ENCODE measurements at places on chromosomes 6 and 20. TPM values are rescaled to one million over a fixed set of nuclear protein-coding genes. Genes with fewer than 3 reads are reported as not detected.

- H3K4me1 ChIP-seq = no peaks in the 10 kb centered on the region
- no peaks in the 10 kb centered on the region for H3K27me3 ChIP-seq
- H3K4me3 ChIP-seq = no peak overlapping the region
Measured at GRCh38 chr6:120826253-120826652, 508.0 kb downstream of the TBC1D32 start.

DNA sequence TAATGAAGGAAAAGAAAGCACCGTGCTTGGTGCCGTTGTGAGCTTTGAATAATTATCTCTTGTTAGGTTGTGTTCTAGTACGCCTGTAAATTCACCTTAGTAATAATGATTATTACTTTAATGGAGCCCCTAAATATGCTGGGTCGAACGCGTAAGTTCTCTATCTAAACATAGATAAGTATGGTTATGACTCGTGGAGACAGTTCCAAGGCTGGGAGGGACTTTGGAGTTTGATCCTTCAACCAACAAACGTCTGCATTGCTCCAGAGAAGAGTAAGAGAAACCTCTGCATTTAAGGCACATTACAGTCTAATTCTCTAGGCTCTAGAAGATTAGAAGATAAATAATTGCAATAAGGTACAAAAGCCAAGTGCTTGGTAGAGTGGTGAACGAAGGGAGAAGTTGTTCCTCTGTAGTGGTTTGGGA lies 514 bp downstream of the ACOT13 start:
- peak overlapping the region; percentile 73 for H3K4me3 ChIP-seq
- H3K36me3 ChIP-seq = peaks cover 9% of the 10 kb centered on the region
- H3K4me1 ChIP-seq = peaks cover 51% of the 10 kb centered on the region

DNA sequence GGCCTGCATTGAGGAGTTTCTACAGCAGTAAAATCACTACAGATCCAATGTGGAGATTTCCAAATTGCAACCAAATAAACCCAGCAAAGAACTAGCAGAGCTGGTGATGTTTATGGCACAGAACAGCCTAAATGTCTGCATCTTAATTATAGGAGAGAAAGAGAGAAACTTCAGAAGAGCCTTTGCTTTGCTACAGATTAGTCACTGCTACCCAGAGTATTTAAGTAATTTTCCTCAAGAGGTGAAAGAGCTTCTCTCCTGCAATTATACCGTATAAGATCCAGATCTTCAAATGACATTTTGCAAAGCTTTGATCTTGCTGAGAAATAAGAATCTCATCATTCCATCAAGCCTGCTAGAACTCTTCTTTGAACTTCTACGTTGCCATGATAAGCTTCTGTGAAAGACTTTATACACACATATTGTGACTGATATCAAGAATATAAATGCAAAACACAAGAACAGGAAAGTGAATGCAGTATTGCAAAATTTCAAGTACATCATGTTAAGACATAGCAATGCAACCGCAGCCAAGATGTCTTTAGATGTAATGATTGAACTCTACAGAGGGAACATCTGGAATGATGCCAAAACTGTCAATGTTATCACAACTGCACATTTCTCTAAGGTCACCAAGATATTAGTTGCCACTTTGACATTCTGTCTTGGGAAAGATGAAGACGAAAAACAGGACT lies 48.0 kb downstream of the MKKS start:
- no peak overlapping the region for H3K27ac ChIP-seq
- no peaks in the 10 kb centered on the region for H3K27me3 ChIP-seq
- no peaks in the 10 kb centered on the region for H3K36me3 ChIP-seq
- no peak for DNase-seq
- peaks cover 17% of the 10 kb centered on the region for H3K4me1 ChIP-seq

GRCh38 chr6:150697515-150697914 lies 97.8 kb downstream of the PLEKHG1 start:
- H3K4me3 ChIP-seq = no peak overlapping the region
- no peaks in the 10 kb centered on the region for H3K27me3 ChIP-seq
- no peaks in the 10 kb centered on the region for H3K36me3 ChIP-seq
- no peak overlapping the region for H3K27ac ChIP-seq
- no peaks in the 10 kb centered on the region for H3K4me1 ChIP-seq

- H3K27ac ChIP-seq = no peak overlapping the region
- no peaks in the 10 kb centered on the region for H3K36me3 ChIP-seq
- no peak overlapping the region for H3K4me3 ChIP-seq
- peaks cover 27% of the 10 kb centered on the region for H3K4me1 ChIP-seq
- DNase-seq = no peak
Measured at GRCh38 chr6:29631209-29631810, 1.7 kb downstream of the GABBR1 start.

DNA sequence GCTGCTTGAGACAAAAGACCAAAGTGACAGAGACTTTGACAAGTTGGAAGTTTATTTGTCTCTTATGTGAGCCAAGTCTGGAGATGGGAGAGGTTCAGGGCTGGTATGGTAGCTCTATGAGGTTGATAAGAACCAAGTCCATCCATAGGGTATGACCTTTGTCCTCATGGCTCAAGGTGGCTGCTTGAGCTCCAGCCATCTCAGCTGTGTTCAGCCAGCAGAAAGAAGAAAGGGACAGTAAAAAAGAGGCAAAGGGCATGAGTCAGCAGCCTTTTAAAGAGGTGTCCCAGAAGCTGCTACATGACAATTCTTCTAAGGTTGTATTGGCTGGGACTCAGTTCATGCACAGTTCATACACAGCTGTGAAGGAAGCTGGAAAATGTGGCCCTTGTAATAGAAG lies 49.0 kb downstream of the CD40 start:
- peaks cover 36% of the 10 kb centered on the region for H3K27me3 ChIP-seq
- no peak overlapping the region for H3K27ac ChIP-seq
- no peaks in the 10 kb centered on the region for H3K36me3 ChIP-seq
- no peaks in the 10 kb centered on the region for H3K4me1 ChIP-seq
- no peak for DNase-seq

DNA sequence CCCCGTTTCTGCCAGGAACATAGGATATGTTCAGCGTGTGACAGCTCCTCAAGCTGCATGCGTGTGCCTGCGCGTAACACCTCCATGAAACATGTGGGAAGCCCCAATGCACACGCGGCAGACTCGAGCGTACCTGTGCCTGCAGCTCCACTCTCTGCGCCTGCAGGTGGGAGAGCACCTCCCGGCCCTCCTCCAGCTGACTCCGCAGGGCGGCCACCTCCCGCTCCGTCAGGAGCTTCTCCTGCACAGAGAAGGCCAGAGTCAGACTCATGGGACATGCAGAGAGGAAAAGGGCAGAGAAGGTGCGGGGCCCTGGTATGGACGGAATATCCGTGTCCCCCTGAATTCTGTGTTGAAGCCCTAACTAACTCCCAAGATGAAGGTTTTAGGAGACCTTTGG lies 22.4 kb downstream of the BFSP1 start:
- no peak overlapping the region for H3K27ac ChIP-seq
- H3K4me1 ChIP-seq = peaks cover 19% of the 10 kb centered on the region
- peaks cover 1% of the 10 kb centered on the region for H3K27me3 ChIP-seq
- H3K36me3 ChIP-seq = no peaks in the 10 kb centered on the region
- no peak for DNase-seq

GRCh38 chr20:4846821-4847220 lies 125.1 kb downstream of the PRND start:
- no peaks in the 10 kb centered on the region for H3K36me3 ChIP-seq
- no peak for DNase-seq
- H3K27ac ChIP-seq = no peak overlapping the region
- no peak overlapping the region for H3K4me3 ChIP-seq
- H3K4me1 ChIP-seq = peaks cover 4% of the 10 kb centered on the region
- H3K27me3 ChIP-seq = no peaks in the 10 kb centered on the region

DNA sequence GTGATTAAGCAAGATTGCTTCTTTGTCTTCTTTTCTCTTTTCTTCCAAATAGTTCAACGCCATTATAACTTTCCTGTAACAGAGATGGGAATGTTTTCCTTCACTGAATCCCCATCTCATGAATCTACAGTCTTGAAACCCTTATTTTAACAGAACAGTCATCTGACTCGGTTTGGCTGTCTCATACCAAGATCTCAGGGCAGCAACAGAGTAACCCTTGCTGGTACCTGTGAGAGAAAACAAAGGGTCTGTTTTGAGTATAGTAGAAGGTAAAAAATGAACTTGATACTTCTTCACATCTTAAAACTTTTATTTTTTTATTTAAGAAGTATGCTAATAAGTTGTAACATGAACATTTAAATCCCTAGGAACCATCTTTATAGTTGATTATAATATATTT lies 19.6 kb upstream of the DSE start:
- no peaks in the 10 kb centered on the region for H3K36me3 ChIP-seq
- H3K27me3 ChIP-seq = no peaks in the 10 kb centered on the region
- no peak overlapping the region for H3K4me3 ChIP-seq
- H3K27ac ChIP-seq = no peak overlapping the region
- no peaks in the 10 kb centered on the region for H3K4me1 ChIP-seq

DNA sequence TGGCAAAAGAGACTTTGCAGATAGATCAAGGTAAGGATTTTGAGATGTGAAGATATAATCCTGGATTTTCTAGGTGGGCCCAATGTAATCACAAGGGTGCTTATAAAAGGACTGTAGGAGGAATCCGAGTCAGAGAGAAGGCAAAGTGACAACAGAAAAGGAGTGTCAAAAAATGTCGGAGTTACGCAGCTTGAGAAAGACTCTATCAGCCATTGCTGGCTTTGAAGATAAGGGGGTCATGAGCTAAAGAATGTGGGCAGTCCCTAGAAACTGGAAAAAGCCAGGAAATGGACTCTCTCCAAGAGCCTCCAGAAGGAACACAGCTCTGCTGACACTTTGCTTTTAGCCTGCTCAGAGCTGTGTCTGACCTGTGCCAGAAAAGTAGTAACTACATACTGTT lies 8.7 kb upstream of the RWDD1 start:
- H3K4me3 ChIP-seq = no peak overlapping the region
- DNase-seq = no peak
- H3K4me1 ChIP-seq = peaks cover 31% of the 10 kb centered on the region
- no peaks in the 10 kb centered on the region for H3K27me3 ChIP-seq

DNA sequence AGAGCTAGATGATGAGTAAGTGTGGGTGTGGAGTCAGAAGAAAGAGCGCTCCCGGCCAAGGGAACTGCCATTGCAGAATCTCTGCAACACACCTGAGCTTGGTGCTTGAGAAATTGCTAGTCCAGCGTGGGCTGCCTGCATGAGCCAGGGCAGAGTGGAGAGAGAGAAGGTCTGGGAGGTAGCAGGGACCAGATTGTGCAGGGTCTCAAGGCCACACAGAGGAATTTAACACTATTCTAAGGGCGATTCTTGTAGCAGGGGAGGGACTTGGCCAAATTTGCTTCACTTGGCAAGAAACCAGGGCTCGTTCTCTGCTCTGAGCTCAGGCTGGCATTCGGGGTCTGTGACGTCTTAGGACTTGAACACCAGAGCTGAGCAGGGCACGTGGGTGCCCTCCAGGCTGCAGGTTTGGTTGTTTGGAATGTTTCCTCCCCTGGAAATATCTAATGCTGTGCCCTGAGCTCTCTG lies 53.5 kb downstream of the BCAS4 start:
- peaks cover 39% of the 10 kb centered on the region for H3K4me1 ChIP-seq
- no peaks in the 10 kb centered on the region for H3K27me3 ChIP-seq
- DNase-seq = no peak
- no peak overlapping the region for H3K27ac ChIP-seq
- no peaks in the 10 kb centered on the region for H3K36me3 ChIP-seq

DNA sequence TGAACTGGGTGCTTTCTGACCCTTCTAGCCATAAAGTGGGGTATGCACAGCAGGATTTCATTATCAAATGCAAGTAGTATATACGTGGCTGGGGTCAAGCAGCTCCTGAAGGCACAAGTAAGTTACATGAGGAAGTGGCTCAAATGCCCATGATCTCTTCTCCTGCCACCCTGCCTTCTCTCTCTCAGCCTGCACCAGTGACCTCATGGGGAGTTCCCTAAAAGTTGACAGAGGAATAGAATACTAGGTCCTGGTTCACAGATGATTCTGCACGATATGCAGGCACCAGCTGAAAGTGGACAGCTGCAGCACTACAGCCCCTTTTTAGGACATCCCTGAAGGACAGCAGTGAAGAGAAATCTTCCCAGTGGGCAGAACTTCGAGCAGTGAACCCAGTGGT lies 282.0 kb downstream of the BCKDHB start:
- no peaks in the 10 kb centered on the region for H3K36me3 ChIP-seq
- H3K4me3 ChIP-seq = no peak overlapping the region
- H3K27ac ChIP-seq = no peak overlapping the region
- DNase-seq = no peak
- no peaks in the 10 kb centered on the region for H3K4me1 ChIP-seq
- H3K27me3 ChIP-seq = no peaks in the 10 kb centered on the region

DNA sequence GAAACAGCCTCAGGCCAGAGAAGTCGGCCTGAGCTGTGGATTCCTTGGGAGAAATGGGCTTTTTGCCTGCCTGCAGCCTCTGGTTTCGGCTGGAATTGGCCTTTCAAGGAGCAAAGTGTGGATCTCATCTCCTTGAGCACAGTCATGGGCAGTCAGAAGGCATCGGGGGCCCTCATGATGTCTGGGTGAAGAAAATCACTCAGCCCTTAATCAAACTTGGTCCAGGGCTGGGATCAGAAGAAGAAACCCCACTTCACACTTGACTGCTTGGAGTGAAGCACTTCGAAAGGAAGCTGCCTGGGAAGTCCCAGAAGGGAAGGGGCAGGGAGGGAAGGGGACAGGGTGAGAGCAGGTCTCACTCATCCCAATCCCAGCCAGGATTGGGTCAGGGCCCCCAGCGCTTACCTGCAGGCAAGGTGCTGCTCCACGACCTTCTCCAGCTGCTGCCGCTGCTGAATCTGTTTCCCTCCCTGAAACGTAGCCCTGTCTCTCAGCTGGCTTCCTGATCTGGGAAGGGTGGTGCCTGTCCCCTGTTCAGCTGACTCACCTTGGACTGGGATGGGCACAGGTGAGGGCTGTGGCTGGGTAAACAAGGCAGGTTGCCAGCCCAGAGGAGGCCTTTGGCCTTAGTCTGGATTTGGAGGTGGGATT lies at the start of gene SDCBP2:
SDCBP2 (minus strand) TSS at position 460 of the 651 bp plus-strand sequence. CDS start 8,723 bp downstream, outside the sequence.
- H3K27ac ChIP-seq = peak within 1 kb of the TSS; percentile 98
- peaks cover 63% of the 10 kb centered on the region for H3K4me1 ChIP-seq
- H3K27me3 ChIP-seq = no peaks in the 10 kb centered on the region
- H3K4me3 ChIP-seq = peak within 1 kb of the TSS; percentile 43
- peaks cover 13% of the 10 kb centered on the region for H3K36me3 ChIP-seq

DNA sequence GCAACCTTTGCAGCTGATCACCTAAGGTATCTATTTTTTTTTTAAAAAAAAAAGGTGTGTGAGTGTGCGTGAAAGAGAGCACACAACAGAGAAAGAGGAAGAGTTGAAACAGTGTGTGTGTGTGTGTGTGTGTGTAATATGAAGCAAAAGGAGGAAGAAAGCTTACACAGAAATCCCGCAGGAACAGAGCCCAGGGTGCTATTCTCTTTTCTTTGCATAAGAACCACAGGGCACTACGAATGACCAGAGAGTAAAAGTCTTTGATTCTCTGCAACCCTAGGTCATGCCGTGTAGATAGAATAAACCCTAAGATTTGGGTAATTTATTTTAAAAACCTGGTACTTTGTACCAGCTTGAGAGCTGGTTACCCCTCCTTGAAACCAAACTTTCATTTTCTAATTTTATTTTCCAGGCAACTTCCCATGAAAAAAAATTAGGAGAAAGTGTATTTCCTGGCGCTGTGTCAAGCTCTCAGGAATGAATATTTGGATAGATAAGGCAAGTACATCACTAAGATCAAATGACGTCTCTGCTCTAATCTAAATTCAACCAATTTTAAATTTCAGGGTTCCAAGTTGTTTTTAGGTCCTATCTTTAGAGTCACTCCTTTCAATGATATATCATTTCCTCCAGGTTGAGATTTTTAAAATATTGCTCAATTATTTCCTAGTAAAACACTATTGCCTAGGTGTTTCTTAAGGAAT lies 47.9 kb upstream of the ID4 start:
- no peak overlapping the region for H3K4me3 ChIP-seq
- no peak overlapping the region for H3K27ac ChIP-seq
- DNase-seq = no peak
- no peaks in the 10 kb centered on the region for H3K27me3 ChIP-seq
- no peaks in the 10 kb centered on the region for H3K36me3 ChIP-seq

Gene DNAH8
- total RNA-seq = not detected

Gene SDC4
- total RNA-seq = 65.1 TPM

Gene WFDC2
- total RNA-seq = not detected

Gene TRIM40
- total RNA-seq = 0.13 TPM

Gene RNF217
- 1.2 TPM for total RNA-seq

Gene MUC21
- total RNA-seq = not detected

Gene CHMP4B
- 55.7 TPM for total RNA-seq

Gene C6orf132
- 1.5 TPM for total RNA-seq
